ENCODE measurements at places on chromosomes 3 and 15.

DNA sequence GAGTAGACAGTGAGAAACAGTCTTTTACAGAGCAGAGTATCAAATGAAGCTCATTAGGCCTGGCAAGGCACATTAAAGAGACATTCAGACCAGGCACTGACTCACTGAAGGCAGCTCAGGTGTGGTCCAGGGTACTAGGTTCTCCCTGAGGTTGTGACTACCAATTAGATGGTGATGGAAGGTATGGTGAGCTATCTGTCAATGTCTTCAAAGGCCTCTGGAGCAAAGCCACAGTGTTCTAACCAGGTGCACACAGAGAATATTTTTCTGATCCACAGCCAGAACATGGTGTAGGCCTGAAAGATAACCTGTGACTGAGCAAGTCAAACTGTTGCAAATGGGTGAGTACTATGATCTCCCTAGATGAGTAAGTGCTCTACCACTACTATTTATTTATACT lies 51.5 kb downstream of the EOMES start:
- DNase-seq, result no peak

DNA sequence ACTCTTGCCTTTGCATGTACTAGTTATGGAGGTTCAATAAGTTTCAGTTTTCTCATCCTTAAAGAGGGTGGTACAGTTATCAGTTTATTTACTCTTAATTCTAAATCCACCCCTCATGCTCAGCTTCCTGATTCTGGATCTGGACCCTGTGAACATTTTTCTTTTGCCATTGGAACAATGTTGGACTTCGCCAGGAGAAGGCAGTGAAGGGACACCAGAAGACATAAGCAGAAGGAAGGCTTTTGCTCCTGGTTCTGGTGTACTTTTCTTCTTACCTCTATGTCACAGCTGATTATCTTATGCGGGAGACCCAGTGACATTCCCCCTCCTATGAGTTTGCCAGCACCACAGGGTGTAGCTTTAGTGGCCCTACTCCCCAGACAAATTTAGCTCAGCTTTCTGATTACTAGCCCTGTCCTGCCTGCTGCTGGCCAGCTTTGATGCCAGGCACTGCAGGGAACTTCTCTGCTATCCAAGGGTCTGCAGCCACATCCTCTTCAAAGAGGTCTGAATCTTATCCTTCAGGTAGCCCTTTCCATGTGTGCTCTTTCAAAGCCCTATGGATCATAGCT lies 466.3 kb upstream of the EPHA3 start:
- DNase-seq, result no peak

- no peak for DNase-seq
These were observed 14.4 kb upstream of the GPR156 start for GRCh38 chr3:120299403-120299802.

GRCh38 chr3:124315215-124316033 lies 323.5 kb upstream of the ROPN1 start:
- DNase-seq, result no peak

DNA sequence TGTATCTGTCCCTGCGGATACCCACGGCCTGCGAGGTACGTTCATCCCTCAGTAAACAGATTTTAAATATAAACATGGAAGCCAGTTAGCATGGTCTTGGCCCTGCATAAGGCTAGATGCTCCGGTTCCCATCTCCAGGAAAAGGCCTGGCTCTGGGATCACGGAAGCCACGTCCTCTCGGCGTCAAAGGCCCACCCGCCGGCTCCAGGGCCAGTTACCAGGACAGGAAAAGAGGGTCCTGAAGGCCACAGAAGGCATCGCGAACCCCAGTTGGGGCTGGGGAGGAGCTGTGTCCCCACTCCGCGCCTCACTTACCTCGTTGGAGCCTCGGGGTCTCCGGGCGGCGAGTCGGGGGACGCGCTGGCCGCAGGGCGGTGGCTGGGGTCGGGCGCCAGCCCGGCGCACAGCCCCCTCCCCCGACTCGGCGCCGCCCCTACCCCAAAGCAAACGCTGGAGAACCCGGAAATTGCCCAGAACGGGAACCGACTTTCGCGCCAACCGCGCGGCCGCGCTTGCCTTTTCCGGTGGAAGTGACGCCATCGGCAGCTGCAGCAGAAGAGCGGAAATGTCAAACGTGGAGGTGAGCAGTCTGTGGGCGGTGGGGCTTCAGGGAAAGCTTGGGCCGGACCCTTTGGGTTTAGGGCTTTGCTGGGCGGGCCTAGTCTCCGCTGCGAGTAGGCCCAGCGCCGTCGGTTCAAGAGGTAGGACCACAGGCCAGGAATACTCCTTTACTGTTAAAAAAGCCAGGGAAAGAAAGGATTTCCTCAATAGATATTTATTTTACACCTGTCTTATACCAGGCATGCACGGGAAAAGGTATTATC lies at the start of gene TOPBP1:
Gene TOPBP1 (minus strand): TSS at position 488 of the 824 bp plus-strand sequence. CDS start 814 bp downstream, outside the sequence.
- peak; percentile 59 for DNase-seq

DNA sequence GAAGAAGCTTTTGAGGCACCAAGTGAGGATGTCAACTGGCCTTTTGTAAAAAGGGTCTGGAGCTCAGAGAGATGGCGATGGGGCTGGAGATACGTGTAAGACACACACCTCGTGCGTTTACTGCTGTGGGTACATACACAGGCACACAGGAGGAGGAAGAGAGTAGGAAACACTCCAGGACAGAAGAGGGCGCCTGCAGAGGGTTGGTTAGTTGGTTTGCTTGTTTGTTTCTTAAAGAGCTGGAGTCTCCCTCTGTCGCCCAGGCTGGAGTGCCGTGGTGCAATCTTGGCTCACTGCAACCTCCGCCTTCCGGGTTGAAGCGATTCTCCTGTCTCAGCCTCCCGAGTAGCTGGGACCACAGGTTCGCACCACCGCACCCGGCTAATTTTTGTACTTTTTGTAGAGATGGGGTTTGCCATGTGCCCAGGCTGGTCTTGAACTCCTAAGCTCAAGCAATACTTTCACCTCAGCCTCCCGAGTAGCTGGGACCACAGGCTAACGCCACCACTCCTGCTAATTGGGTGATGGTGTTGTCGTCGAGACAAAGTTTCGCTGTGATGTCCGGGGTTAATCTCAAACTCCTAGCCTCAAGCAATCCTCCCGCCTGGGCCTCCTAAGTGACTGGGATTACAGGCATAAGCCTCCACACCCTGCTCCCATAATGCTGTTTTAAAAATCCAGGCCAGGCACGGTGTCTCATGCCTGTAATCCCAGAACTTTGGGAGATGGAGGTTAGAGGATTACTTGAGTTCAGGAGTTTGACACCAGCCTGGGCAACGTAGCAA lies 1.3 kb upstream of the PRR20G start:
- no peak for DNase-seq

DNA sequence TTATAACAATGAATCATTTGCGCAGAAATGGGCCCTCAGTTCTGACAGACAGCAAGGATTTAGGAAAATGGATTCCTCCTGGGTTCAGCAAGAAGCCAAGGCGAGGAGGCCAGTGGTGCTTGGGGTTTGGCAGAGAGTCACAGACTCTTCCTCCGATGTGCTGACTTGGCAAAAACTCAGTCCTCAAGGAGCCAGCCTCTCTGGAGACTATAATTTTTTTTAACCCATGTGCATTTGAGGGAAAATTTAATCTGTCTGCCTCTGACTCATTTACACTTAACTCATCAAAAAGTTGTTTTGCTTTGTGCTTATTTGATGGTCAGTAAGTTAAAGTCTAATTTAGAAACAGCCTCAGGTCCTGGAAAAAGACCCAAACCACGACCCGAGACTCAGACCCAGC lies 34.2 kb upstream of the SLC24A5 start:
- no peak for DNase-seq

- DNase-seq, result no peak
These were observed 11.6 kb downstream of the FSIP1 start for GRCh38 chr15:39770748-39771689.

DNA sequence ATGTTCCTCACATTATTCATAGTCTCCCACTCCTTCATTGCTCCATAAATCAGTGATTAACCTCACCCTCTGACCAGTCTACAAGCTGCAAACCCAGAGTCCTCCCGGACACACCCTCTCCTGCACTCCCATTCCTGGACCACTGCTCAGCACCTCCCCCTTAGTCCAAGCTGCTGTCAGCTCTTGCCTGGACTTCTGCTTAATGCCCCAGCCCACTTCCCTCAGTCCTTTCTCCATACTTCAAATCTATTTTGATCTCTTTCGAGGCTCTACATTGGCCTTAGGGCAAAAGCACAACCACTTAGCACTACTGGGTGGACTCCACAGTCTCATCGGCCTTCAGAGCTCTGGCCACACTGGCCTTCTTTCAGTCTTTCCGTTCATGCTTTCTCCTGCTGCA lies 79.4 kb upstream of the FAM98B start:
- DNase-seq, result no peak

DNA sequence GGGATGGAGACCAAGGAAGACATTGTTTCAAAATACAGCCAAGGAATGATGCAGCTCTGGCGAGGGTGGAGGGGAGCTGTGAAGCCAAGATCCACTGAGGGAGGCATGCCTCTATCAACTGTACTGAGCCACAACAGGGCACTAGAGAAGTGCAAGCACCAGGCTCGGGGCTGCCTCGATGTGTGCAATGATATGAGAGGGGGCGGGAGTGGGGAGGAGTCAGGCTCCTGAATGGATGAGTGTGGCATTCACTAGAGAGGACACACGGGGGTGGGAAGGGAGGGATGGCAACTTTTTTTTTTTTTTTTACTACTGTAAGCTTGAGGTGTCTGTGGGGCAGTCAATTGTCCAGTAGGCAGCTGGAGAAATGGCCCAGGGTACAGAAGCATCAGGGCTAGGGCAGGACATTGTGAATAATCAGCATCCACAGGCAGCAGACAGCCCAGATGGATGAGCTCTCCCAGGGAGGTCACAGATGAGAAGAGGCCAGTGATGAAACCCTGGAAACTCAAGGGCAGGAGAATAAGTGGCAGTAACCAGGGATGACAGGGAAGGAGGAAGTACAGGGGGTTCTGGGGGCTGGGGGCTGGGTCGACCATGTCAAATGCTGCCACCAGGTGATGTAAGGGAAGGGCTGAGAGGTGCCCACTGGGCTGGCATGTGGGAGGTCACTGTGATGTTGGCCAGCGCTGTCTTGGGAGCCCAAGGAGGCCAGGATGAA lies 5.9 kb downstream of the STOML1 start:
- DNase-seq, result no peak

GRCh38 chr15:99613887-99614647 lies 48.3 kb downstream of the MEF2A start:
- no peak for DNase-seq

DNA sequence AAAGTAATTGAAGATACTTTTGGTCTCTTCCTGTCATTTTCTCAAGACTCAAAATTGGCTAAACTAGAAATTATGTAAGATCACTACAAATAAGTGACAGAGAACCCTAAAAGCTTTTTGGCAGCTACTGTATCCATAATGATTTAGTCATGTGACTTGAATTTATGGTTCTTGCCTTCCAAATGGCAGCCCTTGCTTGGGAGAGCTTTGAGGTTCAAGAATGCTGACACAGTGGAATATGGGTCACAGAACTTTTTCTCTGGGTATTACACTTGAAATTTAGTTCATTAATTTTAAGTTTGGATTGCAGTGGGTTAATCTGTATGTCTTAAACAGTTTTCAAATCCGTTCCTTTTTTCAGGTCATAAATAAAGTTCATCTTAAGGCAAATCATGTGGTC lies 14.0 kb downstream of the LMLN start:
- DNase-seq, result no peak

DNA sequence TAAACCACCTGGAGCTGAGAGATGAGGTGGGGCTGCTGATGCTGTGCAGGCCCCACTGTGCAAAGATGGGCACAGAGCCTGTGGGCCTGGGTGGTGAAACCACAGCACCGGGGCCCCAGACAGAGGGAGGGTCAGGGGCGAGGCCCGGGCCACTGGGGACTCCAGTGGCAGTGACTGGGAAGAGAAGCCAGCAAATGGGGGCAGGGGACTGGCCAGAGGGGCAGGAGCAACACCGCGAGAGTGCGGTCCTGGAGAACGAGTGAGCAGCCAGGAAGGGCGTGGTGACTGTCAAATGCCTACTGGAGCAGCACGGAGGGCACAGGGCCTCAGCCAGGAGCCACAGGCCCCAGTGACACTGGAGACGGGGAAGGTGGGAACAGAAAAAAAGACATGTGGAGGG lies 39.8 kb downstream of the HCN4 start:
- no peak for DNase-seq

- no peak for DNase-seq
These were observed 51.3 kb downstream of the LRIG1 start for GRCh38 chr3:66449411-66449974.

DNA sequence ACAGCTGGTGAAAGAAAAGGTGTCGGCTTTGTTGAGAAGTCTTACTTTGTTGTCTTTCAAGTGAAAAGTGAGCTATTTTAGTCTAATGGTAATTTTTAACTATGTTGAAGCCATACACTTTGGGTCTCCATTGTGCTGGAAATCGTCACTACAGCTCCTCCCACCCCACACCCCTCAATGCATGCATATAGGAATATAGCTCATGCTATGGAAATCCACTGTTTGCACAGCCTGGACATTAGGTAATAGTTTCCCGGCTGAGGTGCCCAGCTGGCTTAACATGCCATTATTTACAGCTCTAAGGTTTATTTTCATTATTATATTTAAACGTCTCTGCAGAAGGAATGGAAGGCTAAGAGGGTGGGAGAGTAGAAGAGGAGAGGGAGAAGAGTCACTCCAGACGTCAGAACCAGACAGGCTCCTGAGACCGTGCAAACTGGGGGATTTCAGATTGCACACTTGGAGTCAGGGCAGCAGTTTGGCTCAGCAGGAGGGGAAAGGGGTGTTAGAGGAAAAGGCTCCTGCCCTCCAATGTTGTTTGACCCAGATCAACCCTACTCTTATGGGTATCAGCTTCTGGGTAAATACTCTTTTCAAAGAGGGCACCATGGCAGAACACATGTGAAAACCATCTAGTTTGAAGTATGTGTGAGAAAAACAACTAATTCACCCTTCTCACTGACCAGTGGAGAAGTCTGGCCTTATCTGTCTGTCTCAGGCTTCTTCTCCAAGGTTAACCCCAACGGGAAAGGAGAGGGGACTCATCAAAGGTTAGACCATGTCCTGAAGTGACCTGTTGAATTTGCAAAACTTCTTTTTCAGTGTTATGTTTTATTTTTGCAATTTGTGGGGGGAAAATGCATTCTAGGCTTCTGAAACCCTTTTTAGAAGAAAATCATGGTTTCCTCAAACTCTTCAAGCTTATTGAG lies 218.7 kb upstream of the CTDSPL start:
- no peak for DNase-seq

DNA sequence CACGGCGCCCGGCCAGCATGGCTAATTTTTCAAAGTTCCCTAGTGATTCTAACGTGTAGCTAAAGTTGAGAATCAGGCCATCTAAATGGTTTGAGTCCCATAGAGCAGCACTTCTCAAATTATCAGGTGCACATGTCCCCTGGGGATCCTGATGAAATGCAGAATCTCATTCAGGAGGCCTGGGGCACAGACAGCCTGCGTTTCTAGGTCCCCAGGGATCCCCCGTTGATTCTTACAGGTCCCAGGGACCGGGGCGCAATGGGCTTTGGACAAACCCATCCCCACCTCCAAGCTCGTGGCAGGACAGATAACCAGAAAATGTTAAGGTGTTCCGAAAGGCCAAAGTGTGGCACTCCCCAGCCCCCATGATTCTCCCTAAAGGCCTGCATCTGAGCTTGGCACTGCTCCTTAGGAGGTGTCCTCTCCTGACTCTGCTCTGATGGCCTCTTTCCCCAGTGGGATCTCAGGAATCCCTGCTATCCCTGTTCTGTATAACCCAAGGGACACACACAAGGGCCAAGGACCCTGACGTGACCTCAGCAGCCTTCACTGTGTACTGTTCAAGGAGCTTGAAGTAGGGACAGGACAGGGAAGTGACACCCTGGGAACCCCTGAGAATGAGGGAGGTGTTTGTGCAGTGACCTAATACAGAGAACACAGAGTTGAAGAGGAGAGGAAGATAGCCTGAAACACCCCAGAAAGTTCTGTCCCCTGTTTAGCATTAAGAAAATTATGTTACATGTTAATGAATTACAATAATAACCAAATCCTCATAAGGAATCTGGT lies 8.0 kb downstream of the LRRK1 start:
- DNase-seq, result no peak
